ENCODE measurements at places on chromosomes 12 and 14. TPM values are rescaled to one million over a fixed set of nuclear protein-coding genes. Genes with fewer than 3 reads are reported as not detected.

Gene SUDS3
- 30.7 TPM for total RNA-seq

Gene OR4K15
- not detected for total RNA-seq

Gene DNAH10
- total RNA-seq, result 3.1 TPM

Gene RILPL1
- 36.2 TPM for total RNA-seq

Gene MYG1
- total RNA-seq, result 88.7 TPM

Gene DTX3
- total RNA-seq, result 140 TPM

Gene SPIC
- total RNA-seq, result not detected

Gene OR10A7
- total RNA-seq, result not detected

Gene TTC6
- 0.55 TPM for total RNA-seq

Gene RNF34
- 68.9 TPM for total RNA-seq

Gene KRT79
- total RNA-seq, result not detected

Gene P2RX2
- total RNA-seq, result not detected

Gene SERPINA5
- total RNA-seq, result 3.6 TPM

Gene PLEKHG7
- total RNA-seq, result not detected

Gene GDF3
- not detected for total RNA-seq

Gene OASL
- 0.51 TPM for total RNA-seq

Gene FLVCR2
- 9.5 TPM for total RNA-seq

Gene TBX5
- total RNA-seq, result not detected

Gene CAMKK2
- total RNA-seq, result 171 TPM

Gene GPR162
- 156 TPM for total RNA-seq

Gene EPYC
- not detected for total RNA-seq

Gene LMO3
- total RNA-seq, result 413 TPM

Gene ZFHX2
- total RNA-seq, result 20.5 TPM

Gene GLIPR1L1
- not detected for total RNA-seq
